ENCODE measurements at places on chromosomes 12 and 14.

- DNase-seq = no peak
These were observed 142.5 kb downstream of the EFCAB11 start for GRCh38 chr14:89811954-89812575.

- peak; percentile 17 for DNase-seq
These were observed 46.8 kb downstream of the TMEM117 start for GRCh38 chr12:43882578-43883178.

DNA sequence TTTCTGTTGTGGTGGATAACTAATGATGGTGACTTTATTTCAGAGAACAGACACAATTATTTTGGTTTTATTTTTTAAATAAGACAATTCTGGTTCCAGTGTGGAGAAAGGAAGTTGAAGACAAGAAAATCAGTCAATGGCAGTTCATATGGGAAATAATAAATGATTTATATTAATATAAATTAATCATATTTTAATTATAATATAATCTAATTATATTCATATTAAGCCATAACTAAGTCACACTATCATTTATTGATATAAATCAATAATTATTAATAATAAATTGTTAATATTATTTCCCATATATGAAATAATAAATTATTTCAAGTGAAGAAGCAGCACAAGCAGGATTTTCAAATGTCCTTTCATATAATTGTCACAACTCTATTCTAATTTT is 2.8 kb downstream of the TOMM20L start:
- DNase-seq = no peak

- no peak for DNase-seq
These were observed 142.3 kb downstream of the DICER1 start for GRCh38 chr14:95015046-95015445.

GRCh38 chr12:40650038-40650704 is 42.1 kb upstream of the CNTN1 start:
- DNase-seq = no peak

DNA sequence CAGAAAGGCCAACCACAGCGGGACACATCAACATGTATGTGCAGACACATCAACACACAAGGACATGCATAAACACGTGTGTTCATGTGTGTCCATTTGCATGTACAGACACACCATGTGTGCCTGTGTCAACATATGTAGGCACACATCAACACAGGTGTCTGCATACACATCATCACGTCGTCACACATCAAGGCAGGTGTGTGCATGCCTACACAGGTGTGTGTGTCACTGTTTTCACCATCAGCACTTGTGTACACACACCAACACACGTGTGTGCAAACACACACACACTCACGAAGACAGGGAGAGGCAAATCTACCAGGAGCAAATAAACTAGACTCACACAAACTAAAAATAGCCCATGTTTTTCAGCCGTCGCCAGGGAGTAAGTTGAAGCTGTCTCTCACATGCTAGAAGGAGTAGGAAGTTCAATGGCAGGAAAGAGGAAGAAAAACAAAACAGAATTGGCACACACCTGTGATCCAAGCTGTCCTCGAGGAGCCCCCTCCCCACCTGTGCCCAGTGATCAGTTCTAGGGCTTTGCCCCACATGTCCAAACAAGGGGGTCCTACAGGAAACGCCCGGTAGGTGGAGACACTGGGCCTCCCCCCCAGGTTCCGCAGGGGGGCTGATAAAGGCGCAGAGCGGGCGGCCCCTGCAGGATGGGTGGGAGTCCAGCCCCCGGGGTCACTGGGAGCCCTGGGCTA is 7.4 kb downstream of the SCARB1 start:
- no peak for DNase-seq

- DNase-seq = no peak
These were observed 745 bp downstream of the TRHDE start for GRCh38 chr12:72272731-72273498.

- no peak for DNase-seq
These were observed 19.9 kb downstream of the CLEC6A start for GRCh38 chr12:8475508-8476203.

DNA sequence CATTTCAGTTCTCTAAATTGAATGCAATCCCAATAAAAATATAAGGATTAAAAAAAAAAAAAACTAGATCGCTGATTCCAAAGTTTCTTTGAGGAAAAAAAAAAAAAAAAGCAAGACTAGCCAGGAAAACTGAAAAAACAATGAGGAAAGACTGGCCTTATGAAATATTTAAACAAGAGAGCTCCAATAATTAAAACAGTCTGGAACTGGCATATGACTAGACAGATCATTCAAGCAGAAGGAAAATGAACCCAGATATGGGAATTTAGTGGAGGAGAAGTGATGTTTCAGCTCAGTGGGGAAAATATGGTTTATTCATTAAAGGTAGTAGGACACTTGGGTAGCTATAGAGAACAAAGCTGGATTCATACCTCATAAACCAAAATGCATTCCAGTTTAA is 42.0 kb upstream of the TBC1D15 start:
- DNase-seq = no peak

DNA sequence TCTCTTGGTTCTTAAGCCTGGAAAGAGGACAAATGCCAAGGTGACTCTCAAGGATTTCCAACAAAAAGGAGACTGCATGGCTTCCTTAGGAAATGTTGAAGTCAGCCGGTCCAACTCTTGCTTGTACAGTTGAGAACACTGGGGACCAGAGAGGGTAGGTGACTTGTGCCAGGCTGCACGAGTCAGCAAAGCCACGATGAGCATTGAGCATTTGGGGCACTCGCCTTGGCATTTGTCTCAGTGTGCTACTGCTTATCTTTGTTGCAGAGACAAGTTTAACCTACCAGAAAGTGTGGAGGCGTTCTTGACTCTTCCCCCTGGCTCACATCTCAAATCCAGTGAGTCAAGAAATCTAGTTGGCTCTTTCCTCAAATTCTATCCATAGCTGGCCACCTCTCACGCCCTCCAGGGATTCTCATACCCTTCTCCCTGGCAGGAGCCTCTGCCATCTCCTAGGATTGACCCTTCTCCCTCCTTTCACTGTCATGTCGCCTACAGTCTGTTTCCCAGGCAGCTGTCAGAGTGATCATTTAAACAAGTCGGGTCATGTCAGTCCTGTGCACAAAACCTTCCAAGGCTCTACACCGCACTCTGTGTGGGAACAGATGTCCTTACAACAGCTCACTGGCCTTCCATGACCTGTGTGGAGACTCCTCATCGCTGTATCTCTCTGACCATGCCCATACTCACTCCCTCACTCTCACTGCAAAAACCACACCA is 17.2 kb upstream of the KRT83 start:
- no peak for DNase-seq

GRCh38 chr12:24360057-24360456 is 410.6 kb upstream of the SOX5 start:
- DNase-seq = no peak

DNA sequence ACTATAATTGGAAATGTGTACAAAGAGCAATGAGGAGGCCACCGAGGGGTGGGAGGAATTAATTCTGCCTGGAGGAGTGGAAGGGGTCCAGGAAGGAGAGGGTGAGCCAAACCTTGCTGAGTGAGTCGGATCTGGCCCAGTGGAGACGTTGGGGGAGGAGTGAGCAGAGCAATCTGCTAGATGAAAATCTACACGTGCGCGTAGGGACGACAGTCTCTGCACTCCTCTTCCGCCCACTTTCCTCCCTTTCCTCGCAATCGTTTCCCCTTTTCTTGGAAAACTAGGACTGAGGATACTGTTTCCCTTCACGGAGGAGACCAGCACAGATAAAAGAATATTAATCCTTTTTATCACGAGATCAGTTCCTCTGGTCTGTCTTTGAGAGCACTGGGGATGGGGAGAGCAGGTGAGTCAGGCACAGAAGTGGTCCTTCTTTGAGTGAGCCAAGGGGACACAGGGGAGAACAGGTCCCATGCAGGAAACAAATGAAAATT is 2.9 kb upstream of the NAB2 start:
- DNase-seq = no peak
